ENCODE measurements at places on chromosomes 7 and 10. TPM values are rescaled to one million over a fixed set of nuclear protein-coding genes. Genes with fewer than 3 reads are reported as not detected.
A peak's percentile ranks its signal among the peaks of the same experiment; 100 is the strongest.

The HACD1 gene
- 1.4 TPM for total RNA-seq

The TRIP6 gene
- 16.2 TPM for total RNA-seq

The CFAP46 gene
- total RNA-seq: not detected

The HDAC9 gene
- total RNA-seq: 2.0 TPM

The ANKRD30A gene
- not detected for total RNA-seq

The RTKN2 gene
- total RNA-seq: 0.44 TPM

The SAP25 gene
- 118 TPM for total RNA-seq

The ZNRF2 gene
- 29.4 TPM for total RNA-seq

The TDRD1 gene
- total RNA-seq: 0.11 TPM

The SPDYE5 gene
- total RNA-seq: 0.26 TPM

The ITIH5 gene
- total RNA-seq: not detected

DNA sequence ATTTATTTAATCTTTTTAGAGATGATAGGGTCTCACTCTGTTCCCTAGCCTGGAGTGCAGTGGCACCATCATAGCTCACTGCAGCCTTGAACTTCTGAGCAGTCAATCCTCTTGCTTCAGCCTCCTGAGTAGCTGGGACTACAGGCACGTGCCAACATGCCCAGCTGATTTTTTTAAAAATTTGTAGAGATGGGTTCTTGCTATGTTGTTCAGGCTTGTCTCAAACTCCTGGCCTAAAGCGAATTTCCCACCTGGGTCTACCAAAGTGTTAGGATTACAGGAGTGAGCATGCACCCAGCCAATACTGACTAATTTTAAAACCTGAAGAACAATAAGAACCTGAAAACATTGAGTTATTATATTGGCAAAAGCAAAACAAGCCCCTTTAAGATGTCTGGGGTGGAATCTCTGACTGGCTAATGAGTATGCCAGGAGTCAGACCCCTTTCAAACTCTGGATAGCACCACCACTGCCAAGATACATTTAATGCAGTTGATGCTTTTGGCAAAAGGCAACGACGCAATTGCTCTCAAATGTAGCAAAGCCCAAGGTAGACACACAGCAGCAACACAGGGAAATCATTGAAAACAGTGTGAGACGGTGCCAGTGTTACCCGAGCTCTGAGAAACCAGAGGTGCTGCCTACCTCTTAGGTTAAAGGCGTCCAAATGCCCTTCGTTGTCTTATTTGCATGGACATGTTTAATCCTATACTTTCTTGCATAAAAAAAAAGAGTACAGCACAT lies 40.7 kb upstream of the TOMM7 start:
- no peak for DNase-seq

GRCh38 chr10:12063483-12063818 lies 5.3 kb upstream of the DHTKD1 start:
- no peak for DNase-seq

GRCh38 chr10:22570234-22570633 lies 144.1 kb downstream of the PIP4K2A start:
- no peak for DNase-seq

DNA sequence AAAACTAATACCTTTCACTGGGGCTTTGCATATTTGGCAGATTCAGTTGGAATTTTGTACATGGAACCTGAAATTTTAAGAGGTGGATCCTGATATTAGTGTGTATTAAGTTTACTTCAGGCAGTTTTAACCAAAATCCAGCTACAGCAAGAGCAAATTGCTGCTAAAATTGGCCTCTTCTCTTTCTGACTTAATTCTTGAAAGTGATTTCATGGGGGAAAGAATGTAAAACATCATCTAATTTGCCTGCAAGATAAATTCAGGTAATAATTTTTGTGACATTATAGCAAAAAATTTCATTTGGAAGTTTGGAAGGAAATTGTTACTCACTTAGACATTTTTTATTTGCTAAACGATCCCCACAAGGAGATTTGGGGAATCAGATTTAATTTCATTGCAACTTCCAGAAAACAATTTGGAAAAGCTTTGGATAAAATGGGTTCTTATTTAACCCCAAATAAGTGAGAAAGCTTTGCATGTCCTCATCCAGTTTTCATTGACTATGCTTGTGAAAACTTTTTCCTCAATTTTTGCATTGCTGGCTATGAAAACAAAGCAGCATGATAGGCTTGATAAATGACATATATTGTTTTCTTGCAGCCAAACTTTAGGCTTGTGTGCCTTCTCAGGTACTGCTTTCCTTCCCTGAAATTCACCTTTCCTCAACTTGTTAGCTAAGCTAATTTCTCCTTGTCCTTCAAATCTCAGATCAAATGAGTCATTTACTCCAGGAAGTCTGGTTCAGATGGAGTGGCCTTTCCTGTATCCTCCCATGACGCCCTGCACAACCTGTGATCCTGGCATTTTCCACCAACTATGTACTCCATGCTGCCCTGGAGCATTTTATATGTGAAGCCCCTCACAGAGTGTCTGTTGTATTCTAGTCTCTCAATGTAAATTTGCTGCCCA lies 27.4 kb upstream of the ZNF438 start:
- no peak for DNase-seq

GRCh38 chr10:19815731-19816410 lies 361 bp upstream of the PLXDC2 start:
- no peak for DNase-seq

DNA sequence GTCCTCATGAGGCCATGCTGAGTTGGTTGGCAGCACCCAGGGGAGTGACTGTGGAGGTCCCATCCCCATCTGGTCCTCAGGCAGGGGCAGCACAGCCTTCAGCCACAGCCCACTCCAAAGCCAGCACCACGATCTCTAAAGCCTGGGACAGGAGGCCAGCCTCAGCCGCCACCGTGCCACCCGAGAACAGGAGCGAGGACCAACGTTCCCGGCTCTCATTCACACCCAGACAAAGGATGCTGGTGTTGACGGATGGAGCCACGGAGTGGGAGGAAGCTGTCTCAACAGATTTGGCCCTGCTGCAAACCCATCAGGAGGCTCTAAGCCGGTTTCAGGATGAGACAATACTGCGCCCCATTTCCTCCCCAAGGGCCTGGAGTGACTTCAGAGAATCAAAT lies 42.7 kb upstream of the PPP2R2D start:
- no peak for DNase-seq

DNA sequence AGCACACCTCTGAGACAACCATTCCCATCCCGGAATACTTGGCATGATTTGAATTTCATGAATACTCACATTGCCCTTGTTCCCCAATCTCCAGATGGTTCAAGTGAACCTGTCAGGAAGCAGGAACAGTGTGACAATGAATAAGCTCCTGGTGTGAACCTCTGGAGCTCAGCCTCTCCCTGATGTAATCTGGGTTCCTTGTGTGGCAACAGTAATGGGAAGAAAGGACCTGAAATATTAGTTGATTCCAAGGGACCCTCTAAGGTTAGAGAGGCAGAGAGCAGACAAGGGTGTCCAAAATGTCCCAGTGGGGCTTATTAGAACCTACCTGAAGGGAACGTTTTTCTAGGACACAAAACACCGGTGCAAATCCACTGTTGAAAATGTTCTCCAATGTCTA lies 8.5 kb downstream of the OR2A7 start:
- DNase-seq: no peak

GRCh38 chr7:89401099-89401498 lies 605.6 kb upstream of the TEX47 start:
- DNase-seq: no peak

DNA sequence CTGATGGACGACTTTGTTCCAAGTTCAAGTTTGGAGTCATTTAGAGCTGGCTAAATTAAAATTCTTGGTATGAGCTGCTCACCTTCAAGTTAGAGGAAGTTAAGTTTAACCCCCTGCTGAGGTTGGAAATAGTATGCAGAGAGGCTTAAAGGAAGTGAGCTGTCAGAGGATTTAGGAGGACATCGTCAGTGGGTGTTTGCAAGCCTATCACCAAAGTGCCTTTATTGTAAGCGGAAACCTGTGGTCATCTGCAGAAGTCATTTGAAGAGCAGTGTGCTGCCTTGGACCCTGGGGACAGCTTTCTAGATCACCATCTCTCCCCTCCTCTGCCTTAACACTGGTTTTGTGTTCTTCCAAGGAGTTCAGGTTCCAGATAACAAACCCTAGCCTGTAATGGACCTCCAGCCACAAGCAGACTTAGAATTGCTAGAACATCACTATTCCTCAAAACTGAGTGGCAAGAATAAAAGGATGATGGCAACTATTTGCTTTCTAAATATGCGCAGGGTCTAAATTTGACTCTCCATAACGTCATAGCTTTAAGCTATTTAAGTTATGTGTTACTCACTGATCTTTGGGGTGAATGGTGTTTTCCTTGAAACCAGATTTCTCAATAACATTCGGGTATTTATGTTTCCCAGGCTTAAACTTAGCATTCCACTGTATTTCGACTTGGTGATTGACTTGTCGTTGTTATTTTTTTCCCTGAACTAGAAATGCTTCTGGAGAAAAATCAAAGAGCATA lies 93.4 kb downstream of the SLC39A12 start:
- no peak for DNase-seq

- no peak for DNase-seq
Measured at GRCh38 chr10:45581216-45581549, 91.4 kb downstream of the ZFAND4 start.

DNA sequence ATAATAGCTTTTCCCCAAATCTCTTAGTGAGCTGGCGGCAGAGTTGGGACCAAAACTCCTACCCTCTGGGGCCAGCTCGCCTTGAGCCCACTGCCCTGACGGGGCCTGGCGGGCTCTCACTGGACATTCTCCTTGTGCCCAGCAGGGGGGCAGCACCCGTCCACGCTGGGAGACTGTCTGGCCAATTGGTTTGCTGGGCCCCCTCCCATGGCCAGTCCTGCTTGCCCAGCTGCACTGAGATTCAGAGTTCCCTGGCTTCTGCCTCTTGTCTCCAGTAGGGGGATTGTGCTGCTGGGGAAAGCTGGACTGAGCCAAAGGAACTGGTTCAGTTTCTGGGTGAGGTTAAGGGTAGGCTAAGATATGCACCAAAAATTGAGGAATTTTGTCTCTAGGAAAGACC lies 59.8 kb downstream of the RAMP3 start:
- DNase-seq: no peak

DNA sequence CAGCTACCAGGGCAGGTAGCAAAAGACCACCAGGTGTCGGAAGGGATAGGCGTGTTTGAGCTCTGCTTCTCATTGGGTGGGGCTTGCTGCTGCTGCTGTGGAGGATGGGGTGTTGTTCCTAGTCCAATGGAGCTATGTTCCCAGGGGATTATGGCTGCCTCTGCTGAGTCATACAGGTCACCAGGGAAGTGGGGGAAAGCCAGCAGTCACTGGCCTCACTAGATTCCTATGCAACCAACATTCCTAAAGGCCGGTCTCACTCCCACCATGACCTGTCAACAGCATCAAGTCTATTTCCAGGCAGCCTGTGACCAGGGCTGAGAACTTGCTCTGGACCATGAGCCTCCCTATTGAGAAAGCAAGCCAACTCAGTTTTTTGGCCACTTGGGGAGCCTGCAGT lies 1160.8 kb downstream of the REEP3 start:
- no peak for DNase-seq

GRCh38 chr10:4332764-4333458 lies 493.1 kb upstream of the AKR1E2 start:
- DNase-seq: no peak

GRCh38 chr10:72370201-72370722 lies 15.5 kb upstream of the DNAJB12 start:
- no peak for DNase-seq

GRCh38 chr10:60423920-60424319 lies 34.2 kb upstream of the ANK3 start:
- no peak for DNase-seq

DNA sequence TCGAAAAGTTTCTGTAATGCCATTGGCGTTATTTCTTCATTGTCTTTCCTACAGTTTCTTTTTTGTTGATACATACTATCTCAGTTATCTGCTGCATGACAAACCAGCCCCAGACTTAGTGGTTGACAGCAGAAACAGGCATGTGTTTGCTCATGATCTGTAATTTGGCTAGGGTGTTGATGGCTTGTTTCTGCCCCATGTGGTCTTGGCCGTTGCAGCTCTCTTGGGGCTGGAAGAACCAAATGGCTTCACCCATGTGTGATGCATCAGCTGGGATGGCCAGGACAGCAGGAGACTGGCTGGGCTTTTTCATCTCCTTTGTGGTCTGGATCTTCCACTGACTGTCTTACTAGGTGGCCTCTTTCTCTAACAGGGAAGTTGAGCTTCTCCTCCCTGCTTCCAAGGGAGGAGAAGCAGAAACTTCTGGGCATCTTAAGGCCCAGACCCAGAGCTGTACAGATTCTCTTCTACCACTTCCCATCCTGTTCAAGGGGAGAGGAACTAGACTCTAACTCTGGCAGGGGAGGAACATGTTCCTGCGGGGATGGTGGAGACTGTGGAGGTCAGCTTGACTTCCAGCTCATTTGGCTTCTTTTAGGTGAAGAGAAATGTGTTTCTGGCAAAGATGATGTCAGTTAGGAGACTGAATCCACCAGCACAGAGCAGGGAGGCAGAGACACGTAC lies 89.3 kb downstream of the FANK1 start:
- DNase-seq: no peak

DNA sequence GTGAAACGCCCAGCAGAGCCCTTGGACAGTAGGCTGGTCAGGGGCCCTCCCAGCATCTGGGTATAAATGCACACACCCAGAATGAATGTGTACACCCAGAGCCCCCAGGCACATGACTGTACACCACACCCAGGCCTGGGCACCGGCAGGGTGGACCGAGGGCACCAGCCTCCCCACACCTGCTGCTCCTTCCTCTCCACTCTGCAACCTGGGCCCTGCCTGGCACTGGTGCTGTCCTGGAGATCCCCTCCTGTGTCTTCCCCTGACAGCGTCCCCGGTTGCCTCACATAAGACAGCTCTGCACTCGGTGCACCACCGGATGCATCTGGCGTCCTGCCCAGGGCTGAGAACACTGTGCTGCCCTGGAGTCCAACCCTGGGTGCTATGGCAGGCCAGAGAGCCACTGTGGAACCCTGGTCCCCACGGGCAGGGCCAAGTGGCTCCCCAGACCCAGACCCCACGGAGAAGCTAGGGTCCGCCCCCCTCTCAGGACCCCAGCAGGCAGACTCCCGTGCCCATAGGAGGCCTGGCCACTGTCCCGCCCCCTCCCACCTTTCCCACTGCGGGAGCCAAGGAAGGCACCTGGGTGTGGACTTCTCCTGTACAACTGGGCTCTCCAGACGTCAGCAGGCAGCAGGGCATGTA lies 6.6 kb downstream of the RASGEF1A start:
- DNase-seq: no peak

- DNase-seq: peak; percentile 39
Measured at GRCh38 chr7:7201578-7202374, 19.4 kb downstream of the C1GALT1 start.

GRCh38 chr10:104076743-104077160 lies 8.9 kb downstream of the COL17A1 start:
- no peak for DNase-seq

- DNase-seq: no peak
Measured at GRCh38 chr7:142498364-142498763, 240.5 kb upstream of the PRSS58 start.

- DNase-seq: no peak
Measured at GRCh38 chr10:10996966-10997620, 20.6 kb upstream of the CELF2 start.

All from naive thymus-derived CD8-positive, alpha-beta T cell (primary cell).